ENCODE measurements at places on chromosomes 7 and 10.

- no peak for DNase-seq
Measured at GRCh38 chr10:3048119-3049019, 19.0 kb upstream of the PFKP start.

DNA sequence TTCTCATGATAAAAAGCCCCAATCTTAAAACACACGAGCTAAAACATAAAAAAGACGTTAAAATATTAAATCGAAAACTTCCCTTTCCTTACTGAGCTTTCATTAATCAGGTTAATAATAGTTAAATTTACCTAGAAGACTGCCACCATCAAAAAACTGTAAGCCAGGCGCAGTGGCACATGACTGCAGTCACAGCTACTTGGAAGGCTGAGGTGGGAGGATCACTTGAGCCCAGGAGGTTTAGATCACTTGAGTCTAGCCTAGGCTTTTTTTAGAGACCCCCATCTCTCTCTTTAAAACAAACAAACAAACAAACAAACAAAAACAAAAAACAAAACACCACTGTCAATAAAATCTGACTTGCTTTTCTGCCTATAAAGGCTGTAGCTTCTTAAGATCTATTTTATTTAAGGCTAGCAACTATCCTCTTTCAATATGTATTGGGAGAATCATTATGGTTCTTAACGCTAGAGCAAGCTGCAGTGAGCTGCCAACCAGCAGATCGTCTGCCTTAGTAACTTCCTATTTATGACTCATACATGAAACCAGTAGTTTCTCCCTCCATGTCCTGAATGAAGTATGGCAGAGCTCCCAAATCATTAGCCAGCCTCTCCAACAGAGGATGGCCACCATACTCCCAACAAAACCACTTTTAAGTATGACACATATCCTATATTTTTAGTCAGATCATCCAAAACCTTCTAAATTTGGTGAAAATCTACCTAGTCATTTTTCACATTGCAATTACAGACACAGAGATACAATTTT is 163.7 kb downstream of the SRPK2 start:
- peak; percentile 75 for DNase-seq

- no peak for DNase-seq
Measured at GRCh38 chr10:70505908-70506307, 27.3 kb downstream of the PALD1 start.

DNA sequence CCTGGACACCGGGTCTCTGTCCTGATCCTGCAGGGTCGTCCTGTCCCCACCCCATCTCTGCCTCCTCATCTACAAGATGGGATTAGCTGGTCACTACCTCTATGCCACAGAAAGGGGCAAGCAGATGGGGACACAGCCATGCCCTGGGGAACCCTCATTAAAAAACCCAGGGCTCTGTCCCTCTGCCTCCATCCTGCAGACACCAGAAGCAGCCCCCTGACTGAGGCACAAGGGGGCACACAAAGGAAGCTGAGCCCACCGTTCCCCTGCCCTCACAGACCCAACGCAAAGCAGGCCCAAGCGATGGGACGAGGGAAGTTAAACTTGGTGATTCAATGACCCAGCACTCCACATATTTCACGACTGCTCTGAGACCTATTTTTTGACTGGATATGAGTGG is 142.4 kb downstream of the TCERG1L start:
- no peak for DNase-seq

- no peak for DNase-seq
Measured at GRCh38 chr10:91536111-91536510, 96.8 kb downstream of the PPP1R3C start.

DNA sequence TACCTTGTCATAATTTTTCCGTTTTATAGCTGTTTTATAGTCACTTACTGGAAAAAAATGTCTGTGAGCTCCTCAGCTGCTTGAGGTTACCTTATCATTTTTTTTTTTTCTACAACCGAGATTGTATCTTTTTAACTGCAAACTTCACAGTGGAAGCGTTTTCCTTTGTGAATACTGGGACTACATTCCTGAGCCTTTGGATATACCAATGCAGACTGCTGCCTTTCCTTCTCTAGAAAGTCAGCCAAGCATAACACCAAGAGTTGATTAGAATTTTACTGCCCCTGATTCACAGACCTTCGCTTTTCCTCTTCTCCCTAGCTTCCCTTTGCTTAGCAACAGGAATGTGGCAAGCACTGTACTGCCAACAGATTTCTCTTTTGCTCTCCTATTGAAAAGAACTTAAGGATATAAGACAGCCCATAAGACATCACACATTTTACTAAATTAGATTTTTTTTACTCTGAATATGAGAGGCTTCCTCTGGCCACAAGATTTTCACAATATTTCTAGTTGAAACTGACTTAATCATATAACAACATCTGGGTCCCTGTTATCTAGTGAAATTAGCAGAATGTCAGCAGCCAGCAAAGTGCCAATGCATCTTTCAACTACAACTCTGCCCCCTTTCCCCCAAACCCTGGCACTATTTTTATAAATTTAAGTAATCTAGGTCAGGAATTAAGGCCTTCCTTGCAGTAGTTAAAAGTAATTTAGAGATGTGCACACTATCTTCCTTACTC is 170.6 kb downstream of the PRKG1 start:
- DNase-seq = no peak

GRCh38 chr7:15889507-15889906 is 203.0 kb upstream of the MEOX2 start:
- DNase-seq = peak; percentile 4

DNA sequence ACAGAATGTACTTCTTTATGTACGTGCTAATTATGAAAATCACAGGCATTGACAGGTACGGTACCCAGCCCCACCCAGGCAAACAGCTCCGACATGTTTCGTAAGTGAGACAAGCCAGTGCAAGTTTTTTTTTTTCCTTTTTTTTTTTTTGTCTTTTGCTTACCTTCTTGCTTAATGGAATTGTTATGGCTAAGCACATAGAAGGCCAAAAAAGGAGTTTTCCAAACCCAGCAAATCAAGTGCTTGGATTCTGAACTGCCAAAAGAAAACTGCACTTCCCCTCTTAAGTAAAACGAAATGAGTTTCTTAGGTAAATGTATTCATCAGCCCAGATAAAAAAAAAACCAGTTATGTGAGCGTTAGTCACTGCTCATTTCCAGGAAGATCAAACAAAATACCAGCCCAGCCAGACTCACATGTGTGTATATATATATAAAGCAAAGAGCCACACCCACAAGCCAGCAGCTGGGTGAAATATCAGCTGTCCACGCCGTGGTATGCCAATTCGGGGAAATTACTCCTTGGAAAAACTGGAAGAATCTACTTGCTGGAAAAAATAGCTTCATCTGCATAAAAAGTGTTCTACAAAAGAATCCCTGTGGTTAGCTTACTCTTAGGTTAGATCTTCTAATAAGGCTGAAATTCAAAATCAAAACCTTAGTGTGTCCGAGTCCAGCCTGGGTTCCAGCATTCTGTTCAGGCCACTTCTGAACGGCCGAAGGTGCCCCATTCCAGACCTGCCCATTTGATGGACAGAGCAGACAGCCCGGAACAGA is 8.0 kb downstream of the KLF6 start:
- DNase-seq = peak; percentile 92

DNA sequence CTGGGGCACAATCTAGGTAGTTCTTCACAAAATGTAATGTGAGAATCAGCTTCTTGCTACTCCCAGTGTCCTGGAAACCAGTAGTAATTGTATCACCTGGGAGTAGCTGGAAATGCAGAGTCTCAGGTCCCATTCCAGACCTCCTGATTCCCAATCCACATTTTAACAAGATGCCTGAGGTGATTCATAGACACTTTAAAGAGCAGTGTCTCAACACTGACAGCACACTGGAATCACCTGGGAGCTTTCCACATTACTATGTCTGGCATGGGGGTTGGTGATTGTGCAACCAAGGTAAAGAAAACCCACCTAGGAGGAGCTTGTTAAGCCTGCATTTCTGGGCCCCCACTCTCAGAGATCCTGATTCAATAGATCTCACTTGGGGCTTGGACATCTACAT is 11.1 kb downstream of the DPY19L1 start:
- DNase-seq = no peak

GRCh38 chr10:22931948-22932347 is 4.1 kb downstream of the ARMC3 start:
- no peak for DNase-seq

DNA sequence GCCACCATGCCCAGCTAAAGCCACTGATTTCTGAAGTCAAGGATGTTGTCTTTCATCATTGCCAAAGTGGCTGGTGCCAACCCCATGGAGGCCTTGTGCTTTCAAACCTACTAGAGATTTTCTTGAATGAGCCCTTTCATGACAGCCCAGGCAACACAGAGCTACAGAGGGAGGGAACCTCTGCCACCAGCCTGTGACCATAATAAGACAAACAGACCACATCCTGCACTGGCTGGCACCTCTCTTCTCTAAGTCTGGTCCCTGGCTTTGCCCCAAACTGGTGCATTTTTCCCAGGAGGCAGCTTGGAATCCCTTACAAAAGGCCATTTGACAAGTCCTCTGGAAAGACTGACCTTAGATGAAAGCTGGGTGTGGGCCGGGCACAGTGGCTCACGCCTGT is 348.8 kb downstream of the GALNT17 start:
- no peak for DNase-seq

GRCh38 chr10:29189256-29189655 is 99.6 kb upstream of the LYZL1 start:
- no peak for DNase-seq

- peak; percentile 70 for DNase-seq
Measured at GRCh38 chr10:95864906-95865813, 42.6 kb upstream of the CC2D2B start.

GRCh38 chr10:4978870-4979269 is 15.7 kb downstream of the AKR1C1 start:
- DNase-seq = no peak

DNA sequence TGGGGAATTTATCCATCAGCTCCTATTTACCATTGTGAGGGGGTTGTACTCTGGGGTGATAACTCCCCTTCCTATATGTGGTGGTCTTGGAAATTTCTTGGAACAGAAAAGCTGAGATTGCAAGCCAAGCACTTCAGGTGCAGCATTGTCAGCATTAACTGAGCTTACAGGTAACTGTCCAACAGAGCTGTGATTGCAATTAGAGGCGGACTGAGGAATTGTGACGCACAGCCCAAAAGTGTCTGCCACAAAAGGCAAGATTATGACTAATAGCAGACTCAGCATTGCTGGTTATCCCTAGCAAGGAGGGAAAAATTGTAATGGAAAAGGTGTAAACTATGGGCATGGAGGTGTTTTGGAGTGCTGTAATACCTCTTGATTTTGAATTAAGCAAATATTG is 126.1 kb upstream of the AGR3 start:
- no peak for DNase-seq

- DNase-seq = peak; percentile 26
Measured at GRCh38 chr10:124942317-124943169, 620 bp downstream of the ZRANB1 start.

DNA sequence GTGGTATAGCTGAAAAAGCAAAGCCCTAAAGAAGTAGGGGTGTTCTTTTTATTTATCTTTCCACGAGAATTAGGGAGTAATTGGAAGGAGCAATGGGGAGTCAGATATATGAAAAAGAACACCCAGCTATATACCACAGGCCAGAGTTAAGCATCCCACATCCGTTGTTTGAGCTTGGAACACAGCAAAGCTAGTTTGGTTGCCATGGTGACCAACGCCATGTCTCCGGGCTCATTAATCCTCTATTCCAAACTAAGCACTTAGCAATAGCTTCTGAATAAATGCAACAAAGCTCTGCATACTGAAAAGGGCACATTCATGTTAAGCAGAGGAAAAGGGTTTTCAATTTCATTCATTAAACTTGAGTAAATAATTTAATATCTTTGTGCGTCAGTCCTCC is 23.5 kb downstream of the ASB4 start:
- DNase-seq = no peak

GRCh38 chr10:3564346-3565002 is 220.5 kb downstream of the KLF6 start:
- DNase-seq = no peak

DNA sequence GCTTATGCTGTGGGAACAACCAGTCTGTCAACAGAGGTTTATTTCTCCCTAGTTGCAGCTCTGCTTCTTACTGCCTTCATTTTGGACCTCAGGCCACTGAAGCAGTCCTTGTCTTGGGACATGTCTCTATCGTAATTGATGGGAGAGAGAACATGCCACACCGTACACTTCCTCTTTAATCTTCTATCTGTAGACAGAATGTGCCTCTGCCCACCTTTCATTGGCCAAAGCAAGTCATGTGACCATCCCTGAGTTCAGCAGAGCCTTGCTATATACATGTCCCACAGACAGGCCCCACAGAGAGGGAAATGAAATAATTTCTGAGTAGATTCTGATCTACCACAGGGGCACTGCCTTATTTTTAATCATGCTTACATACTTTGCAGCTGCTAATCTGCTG is 98.0 kb downstream of the KCND2 start:
- no peak for DNase-seq

- peak; percentile 24 for DNase-seq
Measured at GRCh38 chr10:92688927-92689662, 660 bp upstream of the HHEX start.

GRCh38 chr10:78544423-78545090 is 510.9 kb downstream of the RPS24 start:
- no peak for DNase-seq

- no peak for DNase-seq
Measured at GRCh38 chr10:121956111-121957061, 18.6 kb downstream of the NSMCE4A start.

- no peak for DNase-seq
Measured at GRCh38 chr7:18960725-18961124, 156.7 kb downstream of the TWIST1 start.

GRCh38 chr7:87220026-87220733 is 648 bp upstream of the TMEM243 start:
- DNase-seq = peak; percentile 78

DNA sequence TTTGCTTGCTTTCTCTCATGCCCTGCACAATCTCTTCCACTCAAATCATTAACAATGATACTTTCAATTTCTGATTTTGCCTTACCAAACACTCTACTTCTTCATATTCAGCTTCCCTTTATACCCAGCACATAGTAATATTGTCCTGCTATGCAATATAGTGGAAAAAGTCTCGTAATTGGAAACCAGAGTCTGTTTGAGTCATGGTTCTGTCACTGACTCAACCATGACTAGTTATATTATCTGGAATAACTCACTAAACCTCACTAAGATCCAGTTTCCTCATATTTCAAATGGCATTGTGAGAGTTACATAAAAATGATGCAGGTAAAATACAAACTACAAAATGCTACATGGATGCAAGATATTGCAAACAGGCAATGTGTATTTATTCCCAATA is 98.5 kb upstream of the LRRTM3 start:
- peak; percentile 0 for DNase-seq

- DNase-seq = no peak
Measured at GRCh38 chr10:5510281-5511072, 11.1 kb upstream of the CALML5 start.

Data from suppressor macrophage treated with lipopolysaccharide for 4 hours (primary cell).